NCI-H2029 treated with DMSO at 0.1 percent for 48 hours (cell line): ENCODE measurements at places on chromosomes 1 and 21.

GRCh38 chr1:50109647-50110075 is 941 bp downstream of the ELAVL4 start:
- DNase-seq = peak; percentile 96

DNA sequence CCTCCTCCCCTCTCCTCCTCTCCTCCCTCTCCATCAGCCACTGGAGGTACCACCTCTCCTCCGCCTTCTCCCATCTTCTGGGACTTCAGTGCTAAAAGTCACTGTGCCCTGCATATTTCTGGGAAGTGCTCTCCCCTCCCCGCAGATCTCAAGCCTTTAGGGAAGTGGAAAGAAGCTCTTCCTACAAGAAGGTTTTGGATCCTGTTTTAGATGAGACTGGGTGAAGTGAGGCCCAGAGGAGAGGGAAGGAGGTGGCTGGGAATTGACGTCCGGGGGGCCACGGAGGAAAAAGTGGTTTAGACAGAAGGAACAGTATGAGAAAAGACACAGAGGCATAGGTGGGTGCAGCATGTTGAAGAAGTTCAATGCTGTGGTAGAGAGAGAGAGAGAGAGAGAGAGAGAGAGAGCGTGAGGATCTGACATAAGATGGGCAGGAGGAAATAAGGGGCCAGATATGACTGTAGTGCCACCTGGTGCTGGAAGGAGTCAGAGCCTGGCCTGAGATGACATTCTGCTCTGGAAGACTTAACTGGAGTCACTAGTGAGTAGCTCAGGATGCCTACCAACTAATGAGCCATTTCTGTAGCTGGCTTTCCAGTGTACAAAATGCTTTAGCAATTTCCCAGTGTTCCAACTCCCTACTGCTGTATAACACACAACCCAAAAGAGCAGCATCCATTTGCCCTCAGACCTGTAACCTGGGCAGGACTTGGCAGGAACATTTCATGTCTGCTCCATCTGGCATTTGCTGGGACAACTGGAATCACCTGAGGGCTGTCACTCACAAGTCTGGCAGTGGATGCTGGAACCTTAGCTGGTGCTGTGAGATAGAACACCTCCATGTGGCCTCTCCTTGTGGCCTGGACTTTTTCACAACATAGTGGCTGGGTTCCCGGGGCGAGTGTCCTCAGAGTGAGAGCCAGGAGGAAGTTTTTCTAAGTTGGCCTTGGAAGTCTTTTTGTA is 16.6 kb upstream of the ZSCAN20 start:
- peak; percentile 21 for DNase-seq

DNA sequence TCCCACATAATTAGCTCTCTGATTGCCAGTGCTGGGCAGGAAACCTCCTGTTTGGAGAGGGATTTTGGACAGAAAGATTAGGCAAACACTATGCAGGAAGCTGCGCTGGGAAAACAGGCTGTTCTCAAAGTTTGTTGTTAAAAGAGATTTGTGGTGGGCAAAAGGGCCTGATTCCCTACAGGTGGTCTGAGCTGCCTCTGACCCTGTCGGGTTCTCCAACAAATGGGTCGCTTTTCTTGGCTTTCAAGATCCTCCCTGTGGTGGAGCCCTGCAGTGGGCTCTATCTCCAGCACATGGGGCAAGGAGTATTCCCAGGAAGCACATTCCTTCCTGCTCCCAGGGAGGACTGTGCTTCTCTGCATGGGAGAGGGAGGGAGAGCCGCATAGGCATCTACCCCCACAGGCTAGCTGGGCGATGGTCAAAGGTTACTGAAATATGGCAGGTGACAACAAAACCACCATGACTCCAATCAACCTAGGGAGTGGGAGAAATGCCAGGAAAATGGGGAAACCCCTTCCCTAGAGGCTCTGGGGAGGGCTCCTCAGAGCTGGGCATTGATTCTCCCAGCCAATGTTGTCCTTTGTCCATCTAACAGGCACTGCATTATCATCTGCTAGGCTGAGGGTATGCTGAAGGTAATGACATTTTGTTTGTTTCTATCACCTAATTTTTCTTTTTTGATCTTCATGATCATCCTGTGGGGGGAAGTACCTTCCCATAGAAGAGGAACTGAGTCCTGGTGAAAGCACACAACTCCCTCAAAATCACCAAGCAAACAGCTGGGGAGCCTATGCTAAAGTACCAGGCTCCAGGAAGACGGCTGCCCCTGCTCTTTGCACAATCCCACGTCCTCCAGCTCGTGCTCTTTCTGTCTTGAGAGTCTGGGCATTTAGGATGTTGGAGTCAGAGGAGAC is 85.3 kb downstream of the PLXNA2 start:
- no peak for DNase-seq

DNA sequence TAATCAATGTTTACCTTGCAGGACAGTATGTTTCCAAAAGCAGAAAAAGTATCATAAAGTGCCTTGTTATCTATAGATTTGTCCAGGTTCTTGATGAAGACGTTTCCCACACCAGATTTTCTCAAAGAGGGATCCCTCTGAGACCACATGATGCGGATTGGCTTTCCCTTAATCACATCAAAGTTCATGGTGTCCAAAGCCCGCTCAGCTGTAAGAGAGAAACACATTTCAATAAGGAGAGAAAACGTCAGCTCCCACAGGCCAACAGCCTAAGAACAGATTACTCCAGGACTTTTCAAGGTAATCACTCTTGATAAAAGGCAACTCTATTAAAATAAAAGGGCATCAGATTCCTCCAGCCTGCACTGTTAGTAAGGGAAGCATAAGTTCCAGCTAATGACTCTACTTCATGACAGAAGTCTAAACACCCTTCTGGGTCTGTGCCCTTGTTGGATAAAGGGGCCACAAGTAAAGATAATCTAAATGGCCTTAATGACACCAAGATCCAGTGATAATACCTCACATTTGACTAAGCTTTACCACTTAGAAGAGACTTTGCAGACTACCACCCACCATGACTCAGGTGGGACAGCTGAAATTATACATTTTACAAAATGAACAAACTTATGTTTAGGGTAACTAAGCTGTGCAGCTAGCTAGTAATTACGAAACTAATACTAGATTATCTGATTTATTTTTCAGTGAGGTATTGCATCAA is 4.1 kb downstream of the PABPC4 start:
- no peak for DNase-seq

- DNase-seq = no peak
Measured at GRCh38 chr21:24671901-24672300, 935.4 kb downstream of the MRPL39 start.

- DNase-seq = peak; percentile 59
Measured at GRCh38 chr1:35557118-35557610, at the start of gene KIAA0319L. TSS of gene KIAA0319L (minus strand) at chr1:35557403. CDS start at chr1:35554491, 2,912 bp downstream.

- DNase-seq = no peak
Measured at GRCh38 chr1:151782741-151783140, 7.6 kb downstream of the TDRKH start.

DNA sequence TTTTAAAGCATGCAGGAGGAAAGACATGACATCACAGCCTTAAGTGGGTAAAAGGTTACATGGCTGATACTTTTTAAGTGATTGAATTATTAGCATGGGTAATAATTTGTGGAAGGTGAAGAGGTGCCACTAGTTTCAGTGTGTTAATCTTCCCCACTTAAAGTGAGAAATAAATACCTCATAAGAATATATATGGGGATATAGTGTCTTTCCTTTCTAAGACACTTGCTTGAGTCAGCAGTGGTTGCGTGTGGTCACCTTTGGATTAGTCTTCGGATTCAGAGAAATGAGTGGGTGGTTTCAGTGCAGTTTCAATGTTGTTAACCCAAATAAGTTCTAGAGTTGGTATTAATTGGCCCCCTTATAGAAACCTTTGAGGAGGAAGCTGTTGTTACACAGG is 94.1 kb downstream of the ADGRL2 start:
- no peak for DNase-seq

- DNase-seq = no peak
Measured at GRCh38 chr1:121595089-121595488, 410.3 kb downstream of the SRGAP2C start.

- DNase-seq = no peak
Measured at GRCh38 chr1:236465959-236466303, 57.9 kb upstream of the LGALS8 start.

DNA sequence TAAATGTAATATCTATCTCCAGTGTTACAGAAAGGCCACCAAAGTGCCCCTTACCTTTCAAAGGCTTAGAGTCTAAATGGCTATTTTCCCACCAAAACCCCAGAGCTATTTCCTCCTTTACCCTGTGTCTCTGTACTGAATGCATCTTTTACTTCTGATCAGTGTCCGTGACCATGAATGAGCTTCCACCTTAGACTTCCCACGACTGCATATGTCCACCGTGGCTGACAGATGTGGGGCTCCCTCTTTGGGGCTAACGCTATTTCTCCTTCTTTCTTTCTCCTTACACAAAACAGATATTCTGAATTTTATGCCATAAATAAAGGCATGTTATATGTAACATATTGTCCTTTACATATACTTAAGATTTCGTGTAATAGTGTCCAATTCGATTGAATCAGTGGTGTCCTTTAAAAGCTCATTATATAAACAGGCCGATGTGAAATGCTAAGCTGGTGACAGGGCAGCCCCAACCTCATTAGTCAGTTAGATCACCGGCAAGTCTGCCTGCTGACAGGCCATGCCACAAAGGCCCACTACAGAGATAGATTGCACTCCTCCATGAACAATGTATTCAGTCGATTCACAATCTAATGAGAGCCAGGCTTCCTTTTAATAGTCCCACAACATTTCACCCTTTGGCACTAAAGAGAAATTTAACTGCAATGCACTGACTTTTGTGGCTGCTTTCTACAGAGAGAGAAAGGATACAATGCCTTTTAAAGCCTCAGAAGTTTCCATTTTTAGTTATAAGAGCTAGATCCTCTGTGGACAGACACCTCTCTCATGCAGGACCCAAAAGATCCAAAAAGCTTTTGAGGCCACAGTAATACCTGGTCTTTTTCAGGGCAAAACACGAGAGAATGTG is 297.9 kb downstream of the PCP4 start:
- no peak for DNase-seq

DNA sequence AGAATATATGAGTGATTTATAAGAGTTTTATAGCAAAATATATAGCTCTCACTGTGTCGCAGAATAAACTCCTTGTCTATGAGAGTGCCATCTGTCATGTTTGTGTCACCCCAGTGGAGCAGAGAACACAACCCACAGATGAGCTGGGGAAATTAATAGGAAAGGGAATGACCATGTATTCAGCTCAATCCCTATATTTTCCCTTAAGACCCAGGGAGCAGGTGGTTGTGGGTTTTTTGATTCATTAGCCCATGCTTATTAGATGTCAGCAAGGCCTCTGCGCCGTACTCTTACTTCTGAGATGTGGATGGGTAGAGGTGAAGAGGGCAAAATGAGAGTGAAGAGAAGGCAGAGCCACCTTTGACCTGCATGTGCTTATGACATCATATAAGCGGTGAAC is 4.1 kb upstream of the GREM2 start:
- no peak for DNase-seq

DNA sequence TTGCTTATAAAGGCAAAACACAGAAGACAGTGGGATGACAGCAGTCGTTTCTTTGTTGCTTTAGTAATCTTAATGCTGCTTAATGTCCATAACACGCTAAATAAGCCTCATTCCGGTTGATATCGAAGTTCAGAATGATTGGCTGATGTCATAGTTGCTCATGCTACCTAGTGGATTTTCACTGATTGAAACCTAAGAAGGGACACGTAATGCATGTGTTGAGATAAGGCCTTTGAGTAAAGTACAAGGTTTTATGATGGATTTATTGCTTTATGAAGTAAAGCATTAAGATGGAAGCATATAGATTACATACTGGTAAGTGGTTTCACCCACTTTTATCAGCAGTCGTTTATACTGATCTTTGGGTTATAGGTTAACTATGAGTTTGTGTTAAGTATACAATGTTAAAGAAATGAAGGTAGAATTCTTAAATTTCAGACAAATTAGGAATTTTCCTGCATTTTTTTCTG is 25.1 kb downstream of the IARS2 start:
- DNase-seq = no peak

DNA sequence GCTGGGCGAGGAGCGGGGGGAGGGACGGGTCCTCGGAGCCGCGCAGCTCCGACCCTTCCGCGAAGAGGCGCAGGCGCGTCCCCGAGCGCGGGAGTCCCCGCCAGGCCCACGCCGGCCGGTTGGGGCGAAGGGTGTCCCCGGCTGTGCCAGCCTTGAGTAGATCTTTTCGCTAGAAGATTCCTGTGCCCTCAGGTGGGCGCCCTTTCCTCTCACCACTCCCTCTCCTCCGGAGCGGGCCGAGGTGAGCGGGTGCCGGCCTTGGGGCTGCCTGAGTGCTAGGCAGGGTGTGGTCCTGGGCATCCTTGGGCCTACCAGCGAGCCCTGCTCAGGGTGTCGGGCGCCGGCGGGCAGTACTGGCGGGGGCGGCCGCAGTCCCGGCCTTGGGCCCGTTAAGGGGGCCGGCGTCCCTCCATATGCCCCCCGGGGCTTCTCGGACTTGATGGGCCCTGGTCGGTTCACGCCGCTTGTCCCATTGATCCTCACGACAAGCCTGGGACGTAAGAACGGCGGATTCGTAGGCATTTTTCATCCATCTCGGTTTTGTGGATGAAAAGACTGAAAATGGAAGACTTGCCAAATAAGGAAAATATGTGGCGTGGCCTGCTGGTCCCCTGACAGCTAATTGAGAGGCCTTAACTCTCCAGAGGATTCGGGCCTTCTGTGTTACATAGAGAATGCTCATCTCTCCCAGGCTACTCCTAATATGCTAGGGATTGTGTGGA is 712 bp downstream of the DEGS1 start:
- no peak for DNase-seq

DNA sequence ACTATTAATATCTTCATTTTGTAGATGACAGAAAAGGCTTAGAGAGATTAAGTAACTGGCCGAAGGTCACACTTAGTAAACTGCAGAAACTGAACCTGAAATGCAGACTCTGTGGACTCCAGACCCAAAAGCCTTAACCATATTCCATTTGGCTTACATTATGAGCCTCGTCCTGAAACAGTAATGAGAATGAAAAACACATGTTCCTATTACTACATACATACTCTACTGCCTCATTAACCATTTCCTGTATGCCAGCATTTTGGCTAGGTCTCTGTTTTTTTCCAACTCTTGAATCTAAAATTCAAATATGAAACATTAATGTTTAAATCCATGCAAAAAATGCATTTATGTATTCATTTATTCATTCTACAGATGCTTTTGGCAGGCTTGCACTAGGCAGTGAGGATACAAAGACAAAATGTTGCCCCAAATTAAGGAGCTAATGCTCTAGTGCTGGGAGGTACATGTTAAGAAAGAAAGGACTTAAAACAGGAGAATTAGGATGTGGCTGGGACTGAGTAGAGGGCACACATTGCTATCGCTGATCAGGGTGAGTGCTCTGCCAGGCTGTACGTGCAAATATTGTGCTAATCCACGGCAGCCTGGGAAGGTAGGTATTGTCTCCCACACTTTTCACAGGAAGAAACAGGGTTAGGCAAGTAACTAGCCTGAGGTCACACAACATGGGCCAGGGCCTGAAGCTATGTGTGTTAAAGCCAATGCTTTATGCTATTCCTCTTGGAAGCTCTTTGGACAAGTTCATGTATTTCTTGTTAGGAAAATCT is 14.0 kb downstream of the DEGS1 start:
- no peak for DNase-seq

GRCh38 chr1:160258177-160258798 is 4.1 kb downstream of the DCAF8 start:
- DNase-seq = no peak
